ENCODE measurements at places on chromosomes 3 and 15.

DNA sequence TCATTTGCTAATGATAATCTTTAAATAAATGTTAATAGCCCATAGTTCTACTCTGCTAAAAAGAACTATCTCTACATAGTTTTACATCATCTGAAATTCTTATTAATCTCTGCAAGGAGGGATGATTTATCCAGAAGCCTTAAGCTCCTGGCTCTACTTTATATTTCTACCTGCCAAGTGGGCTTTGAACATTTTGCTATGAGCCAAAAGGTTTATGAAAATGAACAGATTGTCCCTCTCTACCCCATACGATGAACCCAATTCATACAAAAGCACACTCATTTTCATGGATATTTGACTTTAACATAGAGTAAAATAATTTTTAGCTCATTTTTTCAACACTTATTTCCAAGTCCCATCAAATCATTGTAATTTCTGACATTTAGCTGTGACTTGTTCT is 611.0 kb downstream of the NSUN3 start:
- DNase-seq: no peak

- DNase-seq: no peak
These were observed 293.8 kb downstream of the IGSF11 start for GRCh38 chr3:118740722-118741290.

DNA sequence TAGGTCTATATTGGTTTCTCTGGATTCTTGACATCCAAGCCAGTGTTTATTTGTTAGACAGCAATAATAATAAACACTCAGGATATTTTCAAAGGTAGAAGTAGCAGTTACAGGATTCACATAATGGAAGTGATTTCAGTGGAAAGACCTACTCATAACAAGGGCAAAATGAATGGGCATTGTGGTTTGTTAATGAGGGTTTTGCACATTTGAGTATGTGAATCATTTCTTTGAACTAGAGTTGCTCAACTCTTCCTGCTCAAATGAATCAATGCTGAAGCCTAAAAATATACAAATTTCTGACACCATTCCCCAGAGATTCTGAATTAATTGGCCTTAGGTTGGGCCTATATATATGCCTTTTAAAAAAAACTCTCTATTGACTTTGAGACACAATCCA is 4.1 kb upstream of the COL6A5 start:
- DNase-seq: no peak

DNA sequence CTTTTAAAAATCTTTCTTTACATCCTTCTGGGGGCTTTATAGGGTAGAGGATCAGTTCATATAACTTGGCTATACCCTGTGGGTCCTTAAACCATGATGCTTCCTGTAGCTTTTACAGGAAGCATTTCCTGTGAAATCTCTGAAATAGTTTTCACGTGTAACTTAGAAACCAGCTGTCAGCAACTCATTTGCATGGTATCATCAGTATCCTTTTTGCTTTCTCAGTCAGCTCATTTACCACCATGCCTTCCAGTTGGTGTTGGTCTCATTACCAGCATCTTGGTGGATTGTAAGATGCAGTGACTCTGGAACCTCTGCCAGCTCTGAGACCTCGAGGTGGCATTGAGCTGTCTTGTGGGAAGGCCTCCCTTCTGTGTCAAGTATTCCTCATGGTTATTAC is 96.7 kb upstream of the MYZAP start:
- DNase-seq: no peak

DNA sequence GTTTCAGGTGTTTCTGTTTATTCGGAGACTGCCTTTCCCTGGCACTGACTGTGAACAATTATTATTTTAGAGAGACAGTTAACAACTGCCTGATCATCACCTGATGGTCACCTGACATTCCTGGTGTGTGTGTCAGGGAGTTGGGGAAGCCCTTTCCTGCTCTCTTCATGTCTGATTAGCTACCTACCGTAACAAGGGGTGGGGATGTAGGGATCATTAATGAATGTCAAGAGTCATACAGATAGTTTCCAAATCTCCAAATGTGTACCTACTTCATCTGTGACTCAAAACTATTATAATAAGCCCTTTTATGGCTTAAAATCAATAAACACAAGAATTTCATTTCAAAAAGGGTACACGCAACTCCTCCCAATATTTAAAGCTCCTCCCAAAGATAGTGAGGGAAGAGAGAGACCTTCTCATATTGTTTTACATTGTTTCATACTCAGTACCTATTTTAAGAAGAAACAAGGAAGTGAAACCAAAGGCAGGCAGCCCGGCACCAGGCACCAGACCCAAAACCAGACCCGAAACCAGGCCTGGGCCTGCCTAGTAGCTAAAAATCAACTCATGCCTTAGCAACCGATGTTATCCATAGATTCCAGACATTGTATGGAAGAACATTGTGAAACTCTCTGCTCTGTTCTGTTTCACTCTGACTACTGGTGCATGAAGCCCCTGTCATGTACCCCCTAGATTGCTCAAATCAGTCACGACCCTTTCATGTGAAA is 844.9 kb upstream of the ALCAM start:
- no peak for DNase-seq

GRCh38 chr3:16173283-16174025 is 1.0 kb upstream of the GALNT15 start:
- DNase-seq: no peak

- no peak for DNase-seq
These were observed 79.8 kb upstream of the MDFIC2 start for GRCh38 chr3:70392227-70392626.

DNA sequence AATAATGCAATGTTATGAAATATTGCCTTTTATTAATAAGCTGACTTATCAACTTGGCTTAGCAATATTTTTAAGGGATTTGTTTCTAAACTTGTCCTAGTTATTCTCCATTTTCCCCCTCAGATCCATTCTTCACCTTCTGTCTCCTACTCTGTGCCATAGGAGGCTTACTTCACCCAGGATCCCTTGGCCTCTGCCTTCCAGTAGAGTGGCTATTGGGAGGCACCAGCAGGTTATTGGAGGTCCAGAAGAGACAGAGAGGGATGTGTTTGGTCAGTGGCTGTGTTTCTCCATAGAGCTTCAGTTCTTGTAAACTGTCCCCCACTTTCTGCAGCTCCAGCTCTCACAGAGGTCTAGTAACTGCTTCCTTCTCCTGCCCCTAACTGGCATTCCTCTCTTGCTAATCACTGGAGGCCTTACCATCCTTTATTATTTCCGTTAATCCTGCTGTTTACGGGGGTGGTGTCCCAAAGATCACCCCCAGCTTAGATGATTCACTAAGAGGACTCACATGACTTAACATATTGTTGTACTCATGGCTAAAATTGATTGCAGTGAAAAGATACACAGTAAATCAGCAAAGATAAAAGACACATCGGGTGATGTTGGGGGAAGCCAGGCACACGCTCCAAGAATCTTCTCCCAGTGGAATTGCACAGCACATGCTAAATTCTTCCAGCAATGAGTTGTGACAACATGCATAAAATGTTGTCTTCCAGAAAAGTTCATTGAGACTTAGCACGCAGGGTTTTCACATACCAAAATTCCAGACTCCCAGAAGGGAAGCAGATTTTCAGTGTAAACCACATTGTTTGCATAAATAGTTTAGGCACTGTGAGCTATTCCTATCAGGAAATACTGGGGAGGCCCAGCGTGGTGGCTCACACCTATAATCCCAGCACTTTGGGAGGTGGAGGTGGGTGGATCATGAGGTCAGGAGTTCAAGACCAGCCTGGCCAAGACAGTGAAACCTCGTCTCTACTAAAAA is 67.5 kb downstream of the RPL22L1 start:
- no peak for DNase-seq

DNA sequence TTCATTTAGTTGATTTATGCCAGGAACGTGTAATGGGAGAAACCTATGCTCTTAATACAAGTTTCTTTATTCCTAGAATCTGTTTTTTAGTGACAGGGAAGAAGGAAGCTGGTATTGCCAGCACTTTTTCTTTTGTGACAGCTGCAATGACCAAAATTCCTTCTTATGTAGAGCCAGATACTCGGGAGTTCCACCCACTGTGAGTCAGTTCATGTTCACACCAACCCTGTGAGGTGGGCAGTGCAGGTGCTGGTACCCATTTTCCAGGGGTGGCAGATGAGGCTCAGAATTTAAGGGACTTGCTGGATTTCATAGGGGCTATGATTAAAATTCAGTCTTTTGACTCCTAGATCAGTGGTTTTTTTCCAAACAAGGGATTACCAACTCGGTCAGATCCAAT is 34.7 kb downstream of the OXNAD1 start:
- DNase-seq: no peak

GRCh38 chr3:152040319-152040718 is 166.9 kb downstream of the SUCNR1 start:
- no peak for DNase-seq

DNA sequence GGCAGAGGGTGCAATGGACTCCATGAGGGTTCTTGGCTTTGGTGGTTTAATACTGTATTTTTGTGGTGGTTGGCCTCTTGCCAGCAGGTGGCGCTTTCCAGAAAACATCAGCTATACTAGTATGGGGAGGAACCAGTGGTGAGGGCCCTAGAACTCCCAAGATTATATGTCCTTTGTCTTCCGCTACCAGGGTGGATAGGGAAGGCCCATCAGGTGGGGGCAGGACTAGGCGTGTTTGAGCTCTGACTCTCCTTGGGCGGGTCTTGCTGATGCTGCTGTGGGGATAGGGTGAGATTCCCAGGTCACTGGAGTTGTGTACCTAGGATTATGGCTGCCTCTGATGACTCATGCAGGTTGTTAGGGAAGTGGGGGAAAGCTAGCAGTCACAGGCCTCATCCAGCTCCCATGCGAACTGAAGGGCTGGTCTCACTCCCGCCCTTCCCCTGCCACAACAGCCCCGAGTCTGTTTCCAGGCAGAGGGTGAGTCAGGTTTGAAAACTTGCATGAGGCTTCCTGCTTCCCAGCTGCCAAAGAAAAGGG is 357.7 kb downstream of the OTOL1 start:
- DNase-seq: no peak

GRCh38 chr15:74391582-74392450 is 24.4 kb upstream of the CYP11A1 start:
- DNase-seq: no peak

- DNase-seq: no peak
These were observed 227.2 kb upstream of the ROBO2 start for GRCh38 chr3:76812649-76813242.

- no peak for DNase-seq
These were observed 235.6 kb downstream of the CLSTN2 start for GRCh38 chr3:140170612-140171011.

- peak; percentile 79 for DNase-seq
These were observed 15.9 kb downstream of the IVD start for GRCh38 chr15:40421246-40422157.

- no peak for DNase-seq
These were observed 5.1 kb upstream of the MTHFS start for GRCh38 chr15:79901958-79902357.

GRCh38 chr15:25052191-25052999 is 97.6 kb downstream of the SNRPN start:
- DNase-seq: no peak

GRCh38 chr15:84879088-84879780 is 5.2 kb upstream of the SLC28A1 start:
- no peak for DNase-seq

DNA sequence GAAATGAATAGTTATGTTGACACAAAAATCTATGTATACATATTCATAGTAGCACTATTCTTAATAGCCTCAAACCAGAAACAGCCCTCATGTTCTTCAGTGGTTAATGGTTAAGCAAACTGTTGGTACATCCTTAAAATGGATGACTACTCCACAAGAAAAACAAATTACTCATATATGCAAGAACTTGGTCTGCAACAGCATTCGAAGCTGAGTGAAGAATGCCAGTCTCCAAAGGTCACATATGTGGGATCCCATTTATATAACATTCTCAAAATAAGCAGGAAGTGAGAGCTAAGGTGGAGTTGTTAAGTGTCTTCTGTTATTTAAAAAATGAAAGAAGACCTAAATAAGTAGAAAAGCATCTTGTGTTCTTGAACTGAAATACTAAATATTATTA is 365.7 kb downstream of the GABRG3 start:
- no peak for DNase-seq

DNA sequence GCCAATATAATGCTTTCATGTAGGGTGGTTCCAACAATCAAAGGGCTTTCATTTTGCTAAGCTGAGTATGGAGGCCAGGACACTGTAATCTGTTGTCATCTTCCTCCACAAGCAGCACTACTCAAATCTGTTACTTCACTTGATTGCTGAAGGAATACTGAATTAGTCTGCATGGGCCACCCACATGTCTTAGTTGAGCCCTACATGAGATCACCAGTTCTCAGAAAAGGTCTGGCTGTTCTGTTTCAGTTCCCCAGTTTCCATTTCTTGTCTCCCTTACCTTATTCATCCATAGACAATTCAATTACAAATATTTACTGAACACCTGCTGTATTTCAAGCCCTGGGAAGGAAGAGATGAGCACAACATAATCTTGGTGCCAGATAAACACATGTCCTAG is 119.2 kb downstream of the FHIT start:
- DNase-seq: no peak

DNA sequence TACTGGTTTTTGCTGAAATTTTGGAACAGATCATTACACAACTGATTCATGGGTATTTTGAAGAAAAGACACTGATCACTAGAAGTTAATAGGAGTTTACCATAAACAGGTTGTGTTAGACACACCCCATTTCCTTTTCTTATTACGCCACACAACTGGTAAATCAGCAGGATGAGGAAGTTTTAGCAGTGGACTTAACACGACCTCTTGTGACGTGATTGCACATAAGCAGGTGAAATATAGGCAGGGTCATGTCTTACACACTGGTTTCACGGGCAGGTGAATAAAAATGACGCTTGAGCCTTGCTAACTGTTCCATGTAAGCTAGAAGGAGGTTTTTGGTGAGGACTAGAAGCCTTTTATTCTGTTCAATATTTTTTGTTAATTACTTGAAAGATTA is 27.1 kb upstream of the TPRG1 start:
- DNase-seq: no peak

- DNase-seq: no peak
These were observed 33.9 kb downstream of the MYO5C start for GRCh38 chr15:52261498-52262242.

GRCh38 chr3:150349314-150350097 is 58.6 kb upstream of the TSC22D2 start:
- DNase-seq: no peak

GRCh38 chr15:55700876-55701275 is 42.1 kb downstream of the PRTG start:
- DNase-seq: no peak

DNA sequence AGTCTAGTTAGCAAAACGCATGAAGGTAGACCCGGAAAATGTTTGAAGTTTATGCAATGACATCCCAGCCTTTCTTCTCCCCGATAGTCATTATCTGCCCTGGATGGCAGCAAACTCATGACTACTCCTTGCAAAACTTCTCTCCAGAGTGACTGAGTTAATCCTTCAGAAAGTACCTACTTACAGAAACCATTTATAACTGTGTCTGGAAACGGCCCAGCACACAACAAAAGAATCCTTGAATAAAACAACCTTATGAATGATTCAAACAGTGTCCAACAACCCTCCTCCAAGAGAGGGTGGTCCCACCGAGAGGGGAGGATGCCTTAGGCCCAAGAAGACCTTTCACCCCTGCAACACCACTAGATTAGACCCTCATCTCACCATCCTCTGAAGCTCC is 14.2 kb downstream of the ST8SIA2 start:
- DNase-seq: no peak
